ENCODE measurements at places on chromosomes 5 and 9.
A peak's percentile ranks its signal among the peaks of the same experiment; 100 is the strongest.

- no peak for DNase-seq
Observed at GRCh38 chr9:20823051-20823450, 139.0 kb downstream of the FOCAD start.

GRCh38 chr5:83368319-83368718, 103.2 kb upstream of the VCAN start:
- DNase-seq = no peak

GRCh38 chr5:78827725-78828124, 157.4 kb downstream of the ARSB start:
- no peak for DNase-seq

DNA sequence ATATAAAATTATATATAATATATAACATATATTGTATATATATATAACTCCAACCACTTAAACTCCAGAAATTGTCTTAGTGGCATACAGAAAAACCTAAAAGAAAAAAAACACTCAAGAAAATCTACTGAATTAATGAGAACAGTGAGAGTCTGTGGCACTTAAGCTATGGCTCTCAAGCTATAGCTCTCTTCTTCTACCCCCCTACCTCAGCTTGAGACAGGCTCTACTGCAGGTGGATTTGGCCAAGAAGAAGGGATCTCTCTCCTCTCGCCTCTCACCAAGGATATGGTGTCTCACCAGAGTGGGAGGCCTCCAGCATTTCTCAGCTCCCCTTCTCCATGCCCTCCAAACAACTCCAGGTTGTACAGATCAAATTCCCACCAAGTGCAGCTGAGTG, 64.5 kb upstream of the DAB2 start:
- DNase-seq = no peak

- DNase-seq = no peak
Observed at GRCh38 chr5:107512029-107512428, 158.7 kb downstream of the EFNA5 start.

DNA sequence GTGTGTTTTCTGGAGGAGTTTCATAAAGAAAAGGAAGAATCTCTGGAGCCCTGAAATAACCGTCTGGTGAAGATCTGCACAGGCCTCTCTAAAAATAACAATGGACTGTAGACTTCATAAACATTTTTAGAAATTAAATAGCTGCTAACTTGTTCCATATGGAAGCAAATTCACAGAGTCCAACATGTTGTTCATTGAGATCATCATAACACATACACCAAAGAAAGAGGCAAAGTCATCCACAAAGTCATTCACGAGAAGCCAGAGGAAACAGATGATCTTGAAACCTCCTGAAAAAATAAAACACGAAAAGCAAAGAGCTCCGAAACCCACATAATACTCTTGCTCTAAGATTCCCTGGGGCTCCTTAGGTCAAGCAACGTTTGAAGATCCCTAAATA, 347.8 kb downstream of the EFNA5 start:
- DNase-seq = no peak

GRCh38 chr5:96582343-96582742, 79.8 kb upstream of the CAST start:
- no peak for DNase-seq

DNA sequence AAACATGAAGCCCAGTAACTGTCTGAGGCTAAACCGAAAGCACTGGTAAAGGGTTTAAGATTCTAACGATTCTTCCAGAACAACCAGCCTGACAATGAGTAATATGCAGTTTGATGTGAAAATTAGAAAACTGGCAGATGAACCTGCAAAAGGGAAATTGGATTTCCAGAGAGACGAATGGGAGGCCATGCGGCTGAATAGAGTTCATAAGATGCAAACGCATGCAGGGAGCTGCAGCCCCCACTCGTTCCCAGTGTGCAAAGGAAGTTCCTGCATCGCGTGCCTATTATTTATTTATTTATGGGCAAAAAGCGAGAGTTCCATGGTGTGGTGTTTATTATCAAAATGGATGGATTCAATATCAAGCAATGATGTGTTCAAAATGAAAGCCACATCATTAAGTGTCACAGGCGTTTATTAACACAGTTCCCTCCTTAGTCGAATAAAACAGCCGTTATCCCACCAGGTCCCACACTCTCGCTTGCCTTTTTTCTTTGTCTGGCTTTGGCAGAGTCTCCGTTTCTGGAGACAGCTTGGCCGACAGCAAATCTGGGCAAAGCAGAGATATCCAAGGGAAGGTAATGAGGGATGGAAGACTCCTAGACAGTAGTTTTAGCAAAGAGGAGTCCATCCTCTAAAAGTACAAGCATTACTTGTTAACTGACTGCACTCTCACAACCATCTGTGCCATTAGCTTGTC, 451.4 kb downstream of the KDM4C start:
- no peak for DNase-seq

DNA sequence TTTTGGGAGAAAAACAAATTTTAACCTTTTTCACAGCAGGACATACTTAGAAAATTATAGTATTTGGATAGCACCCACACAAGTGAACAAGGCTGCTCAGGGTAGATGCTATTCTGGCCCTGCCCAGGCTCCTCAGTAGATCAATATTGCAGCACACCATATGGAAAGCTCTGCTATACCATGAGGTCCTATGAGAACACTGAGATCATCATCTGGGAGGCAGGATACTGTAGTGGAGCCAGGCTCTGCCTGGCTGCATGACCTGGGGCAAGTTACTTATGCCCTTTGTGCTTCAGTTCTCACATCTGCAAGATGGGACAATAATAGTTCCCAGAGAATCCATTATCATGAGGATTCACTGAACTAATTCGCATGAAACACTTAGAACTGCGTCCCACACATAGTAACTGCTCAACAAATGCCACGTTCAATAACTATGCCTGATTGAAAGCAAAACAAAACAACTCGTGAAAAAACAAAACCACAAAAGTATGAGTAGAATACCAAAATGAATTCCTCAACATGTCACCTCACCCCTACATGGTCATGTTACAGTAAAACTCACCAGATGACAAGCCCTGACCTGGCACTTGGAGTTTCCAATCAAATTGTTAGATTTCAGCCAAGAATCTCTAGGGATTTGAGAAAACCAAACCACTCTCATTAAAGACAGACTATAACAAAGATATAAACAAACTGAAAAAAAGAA, 31.9 kb downstream of the ARSB start:
- peak; percentile 10 for DNase-seq

DNA sequence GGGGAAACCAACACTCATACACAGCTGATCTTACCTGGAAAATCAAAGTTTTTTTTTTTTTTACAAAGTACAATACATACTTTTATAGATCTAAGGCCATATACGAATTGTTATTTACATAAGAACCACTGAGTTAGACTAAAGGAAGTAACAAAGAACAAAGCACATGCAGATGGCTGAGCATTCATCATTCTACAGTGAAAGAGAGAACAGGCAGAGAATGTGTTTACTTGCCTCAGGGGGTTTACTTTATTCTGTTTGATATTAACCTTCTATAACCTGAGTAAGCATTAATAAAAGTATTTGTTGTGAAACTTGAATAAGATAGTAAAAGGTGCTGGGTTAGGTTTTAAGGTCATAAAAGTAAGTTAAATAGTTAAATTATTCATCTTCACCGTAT, 54.7 kb downstream of the SLC38A9 start:
- DNase-seq = no peak

GRCh38 chr9:95409650-95410426, 92.3 kb upstream of the FANCC start:
- DNase-seq = peak; percentile 49

DNA sequence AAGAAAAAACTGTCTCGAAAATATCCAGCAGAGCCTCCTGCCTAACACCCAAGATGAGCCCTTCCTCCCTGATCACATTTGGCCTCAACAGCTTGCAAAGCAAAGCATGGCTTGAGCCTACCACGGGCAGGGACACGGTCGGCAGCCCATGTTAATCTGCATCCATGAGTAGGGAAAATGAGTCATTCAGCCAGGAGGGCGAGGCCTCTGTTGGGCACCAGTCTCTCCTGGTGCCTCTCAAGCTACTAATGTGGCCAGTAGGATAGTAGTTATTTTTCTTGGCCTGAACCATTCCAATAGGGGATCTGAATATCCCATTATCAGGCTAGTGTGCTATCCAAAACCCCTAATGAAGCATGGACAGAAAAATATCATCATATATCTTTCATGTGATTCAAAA, 43.0 kb upstream of the SHB start:
- no peak for DNase-seq

DNA sequence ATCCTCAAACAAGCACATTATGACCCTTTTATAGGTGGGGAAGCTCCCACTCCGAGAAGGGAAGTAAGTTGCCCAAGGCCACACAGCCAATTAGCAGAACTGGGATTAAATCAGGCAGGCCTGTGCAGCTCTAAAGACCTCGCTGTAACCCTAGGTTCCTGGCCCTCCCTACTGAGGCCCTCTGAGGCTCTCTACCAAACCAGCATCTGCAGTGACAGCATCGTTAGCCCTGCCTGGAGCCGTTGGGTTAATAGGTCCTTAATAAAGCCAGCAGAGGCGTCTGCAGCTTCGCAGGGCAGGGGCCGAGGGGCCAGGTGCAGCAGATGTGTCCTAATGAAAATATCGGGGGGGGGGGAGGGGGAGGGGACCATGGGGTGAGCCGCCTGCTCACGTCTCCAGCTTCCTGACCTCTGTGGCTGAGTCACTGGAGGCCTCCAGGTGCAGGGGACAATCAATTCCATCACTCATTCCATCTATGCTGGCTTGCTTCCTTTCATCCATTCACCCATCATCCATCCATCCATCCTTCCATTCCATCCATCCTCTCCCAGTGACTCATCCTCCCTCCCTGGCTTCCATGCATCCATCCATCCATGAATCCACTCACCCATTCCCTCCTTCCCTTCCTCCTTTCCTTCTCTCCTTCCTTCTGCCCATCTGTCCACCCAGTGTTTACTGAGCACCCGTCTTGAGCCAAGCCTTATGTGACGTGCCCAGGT, 203.9 kb downstream of the C9orf50 start:
- no peak for DNase-seq

DNA sequence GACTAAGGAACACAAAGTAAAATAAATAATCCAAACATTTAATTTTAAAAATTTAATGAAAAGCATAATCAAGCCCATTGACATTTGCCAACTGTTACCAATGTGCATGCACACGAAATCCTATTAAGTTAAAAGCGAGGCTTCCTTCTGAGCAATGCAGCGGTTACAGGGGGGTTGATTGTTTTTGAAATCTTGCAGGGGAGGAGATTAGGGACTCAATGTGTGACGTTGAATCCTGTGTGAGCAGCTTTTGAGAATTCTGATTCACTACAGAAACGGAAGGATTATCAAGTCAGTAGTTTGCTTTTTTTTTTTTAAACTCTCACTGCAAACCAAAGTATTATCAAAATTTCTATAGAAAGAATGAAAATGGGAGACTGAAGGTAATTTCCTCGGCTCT, 109.5 kb downstream of the PRKACG start:
- no peak for DNase-seq

DNA sequence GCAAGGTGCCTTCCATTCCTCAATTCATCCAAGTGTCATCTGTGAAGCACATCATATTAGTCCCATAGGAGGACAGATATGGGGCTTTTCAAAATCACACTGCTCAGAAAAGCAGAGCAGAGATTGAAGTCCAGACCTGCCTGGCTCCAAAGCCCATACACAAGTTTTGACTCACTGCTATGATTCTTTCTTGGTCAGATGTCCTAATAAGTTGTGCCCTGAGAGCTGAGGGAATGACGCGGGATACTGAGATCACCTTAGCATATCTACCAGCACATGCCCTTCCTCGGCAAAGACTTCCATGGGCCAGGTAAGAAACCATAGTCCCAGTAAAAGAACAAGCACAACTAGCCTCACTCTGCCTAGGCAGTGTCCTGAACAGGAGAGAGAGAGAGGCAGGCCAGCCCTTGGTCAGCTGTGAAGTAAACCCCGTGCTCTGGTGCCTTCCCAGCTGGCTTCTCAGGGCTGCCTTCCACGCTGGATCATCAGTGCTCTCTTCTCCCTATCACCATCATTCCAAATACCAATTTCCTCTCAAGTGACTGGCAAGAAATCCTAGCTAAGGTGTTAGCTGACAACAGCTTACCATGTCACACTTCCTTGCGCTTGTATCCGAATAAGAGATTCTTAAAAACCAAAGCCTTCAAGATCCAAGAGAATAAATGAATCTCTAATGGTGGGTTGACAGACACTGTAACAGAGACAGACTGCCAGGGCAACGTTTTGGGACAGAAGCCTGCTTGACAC, 73.2 kb downstream of the SIL1 start:
- no peak for DNase-seq

GRCh38 chr5:60597572-60598320, 102.2 kb downstream of the DEPDC1B start:
- DNase-seq = no peak

DNA sequence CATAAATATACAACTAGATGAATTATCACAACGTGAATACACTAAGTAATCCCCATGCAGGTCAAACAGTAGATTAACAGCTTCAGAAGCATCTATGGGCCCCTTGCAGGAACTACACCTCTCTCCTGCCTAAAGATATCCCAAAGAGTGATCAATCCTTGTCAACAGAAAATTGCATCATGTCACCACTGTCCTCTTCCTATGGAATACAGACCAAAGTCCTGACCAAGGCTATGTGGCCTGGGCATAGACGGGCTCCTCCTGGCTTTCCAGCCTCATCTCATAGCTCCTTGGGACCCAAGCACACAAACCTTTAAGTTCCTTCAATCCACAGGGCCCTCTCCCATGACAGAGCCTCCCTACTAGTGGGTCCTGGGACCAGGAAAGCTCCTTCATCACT, 25.3 kb downstream of the NIPAL4 start:
- DNase-seq = no peak

DNA sequence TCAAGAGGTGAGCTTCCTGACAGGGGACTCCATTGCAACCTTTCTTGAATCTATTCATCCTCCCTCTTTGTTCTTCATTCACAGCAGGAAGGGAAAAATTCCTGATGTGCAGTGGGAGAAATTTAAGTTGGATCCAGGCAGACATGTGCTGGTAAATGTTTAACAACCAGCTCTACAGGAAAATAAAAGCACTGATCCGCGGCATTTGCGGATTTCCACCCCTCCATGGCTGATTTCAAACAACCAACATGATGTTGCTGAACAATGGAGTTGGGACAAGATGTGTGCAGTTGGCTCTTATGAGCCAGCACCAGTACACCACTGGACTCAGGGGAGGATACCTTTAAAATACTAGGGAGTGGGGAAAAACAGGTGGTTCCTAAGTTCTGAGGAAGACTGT, 47.0 kb downstream of the SPRY4 start:
- DNase-seq = no peak

DNA sequence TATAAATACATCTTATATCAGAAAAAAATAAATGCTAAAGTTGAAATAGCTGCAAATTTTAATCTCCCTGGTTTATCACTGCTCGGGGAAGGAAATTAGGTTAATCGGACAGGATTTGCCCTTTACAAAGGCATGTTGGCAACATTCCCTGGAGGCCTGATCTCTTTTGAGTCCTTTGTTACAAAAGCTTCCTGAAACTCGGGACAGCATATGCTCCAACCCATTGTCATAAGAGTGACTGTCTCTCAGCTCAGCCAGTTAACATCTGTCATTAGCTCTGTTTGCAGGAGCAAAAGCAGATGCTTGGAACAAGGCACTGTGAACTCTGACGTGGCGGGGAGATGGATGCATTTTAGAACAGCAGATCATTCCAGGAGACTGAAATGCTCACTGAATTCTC, 80.6 kb downstream of the MYO10 start:
- DNase-seq = no peak
